ENCODE measurements at places on chromosomes 5 and 9. TPM values are rescaled to one million over a fixed set of nuclear protein-coding genes. Genes with fewer than 3 reads are reported as not detected.

DNA sequence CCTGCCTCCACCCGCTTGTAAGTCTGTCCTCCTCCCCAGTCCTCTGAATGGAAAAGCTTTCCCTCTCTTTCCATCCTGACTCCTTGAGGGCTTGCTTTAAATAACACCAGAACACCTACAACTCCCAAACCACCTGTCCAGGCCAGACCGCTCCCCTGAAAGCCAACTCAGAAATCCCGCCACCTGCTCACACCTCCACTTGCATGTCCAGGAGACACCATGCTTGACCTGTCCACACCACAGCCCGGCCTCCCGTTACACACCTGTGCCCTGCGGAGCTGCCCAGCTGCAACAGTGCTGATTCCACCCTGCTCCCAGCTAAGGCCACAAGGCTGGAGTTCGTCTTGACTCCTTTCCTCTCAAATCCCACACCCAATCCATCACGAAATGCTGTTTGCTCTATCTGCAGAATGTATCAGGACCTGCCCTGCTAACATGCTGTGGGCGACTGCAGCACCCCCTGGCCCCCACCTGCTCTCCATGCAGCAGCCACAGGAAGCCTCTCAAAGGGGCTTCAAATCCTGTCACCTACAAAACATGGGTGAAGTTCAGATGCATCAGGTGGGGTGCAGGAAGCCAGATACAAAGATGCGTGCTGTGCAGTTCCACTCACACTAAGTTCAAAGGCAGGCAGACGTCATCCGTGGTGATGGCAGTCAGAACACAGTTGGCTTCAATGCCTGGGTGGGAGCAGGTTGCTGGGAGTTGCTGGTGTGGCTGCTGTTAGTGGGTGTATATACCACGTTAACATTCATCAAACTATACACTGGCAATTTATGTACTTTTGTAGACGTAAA, 166.0 kb downstream of the ROR2 start:
- no peak for DNase-seq

- DNase-seq = no peak
Observed at GRCh38 chr5:76204191-76204590, 121.0 kb downstream of the SV2C start.

DNA sequence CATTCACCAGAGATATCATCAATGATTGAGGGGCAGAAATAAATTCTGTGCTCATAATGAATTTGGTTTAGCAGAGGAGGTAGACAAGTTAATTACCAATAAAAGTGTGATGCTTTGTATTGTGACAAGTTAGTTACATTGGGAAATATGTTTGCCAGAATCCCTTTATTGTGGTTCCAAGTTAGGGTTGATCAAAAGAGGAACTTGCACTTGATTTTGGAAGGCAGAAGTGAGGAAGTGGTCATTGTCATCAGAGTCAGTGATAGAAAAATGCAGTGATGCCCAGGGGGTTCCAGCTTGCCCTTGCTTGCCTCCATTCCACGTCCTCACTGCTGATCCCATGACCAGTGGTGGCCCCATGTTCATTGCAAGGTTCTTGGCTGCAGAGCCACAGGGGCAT, 69.7 kb downstream of the SVEP1 start:
- DNase-seq = no peak

TAF1L gene
- not detected for total RNA-seq

SNX18 gene
- 28.7 TPM for total RNA-seq

PLPP7 gene
- 120 TPM for total RNA-seq

All from left ventricle myocardium inferior (tissue), 1 donor.